Lung (tissue), 17 donors: ENCODE measurements at places on chromosomes 4 and X. TPM values are rescaled to one million over a fixed set of nuclear protein-coding genes. Genes with fewer than 3 reads are reported as not detected.

LINC00632 gene
- 105 TPM for total RNA-seq

DNAAF6 gene
- total RNA-seq, result 3.3 TPM

IL1RAPL1 gene
- total RNA-seq, result 2.2 TPM

HPSE gene
- total RNA-seq, result 8.3 TPM

HSFX4 gene
- not detected for total RNA-seq

SMIM31 gene
- total RNA-seq, result 2.3 TPM

HPGDS gene
- 3.4 TPM for total RNA-seq

SUPT20HL2 gene
- not detected for total RNA-seq

TMEM150C gene
- total RNA-seq, result 10.4 TPM
